ENCODE measurements at places on chromosomes 4 and X.

DNA sequence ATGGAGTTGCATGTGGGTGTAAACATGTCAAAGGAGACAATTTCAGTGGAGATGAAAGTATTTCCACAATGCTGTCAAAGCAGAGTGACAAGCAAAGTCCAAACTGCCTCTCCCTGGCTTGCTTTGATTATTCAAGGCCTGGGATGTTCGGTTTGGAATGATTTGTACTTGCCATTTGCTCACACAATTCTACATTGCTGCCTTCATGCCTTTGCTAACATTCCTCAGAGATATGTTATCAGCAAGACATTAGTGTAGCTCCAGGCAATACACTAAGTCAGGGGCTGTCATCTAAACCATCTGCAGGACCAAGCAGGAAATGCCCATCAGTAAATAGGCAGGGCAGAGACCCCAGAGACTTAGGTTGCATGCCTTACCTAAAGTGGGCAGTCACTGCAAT lies 79.6 kb upstream of the C1QTNF7 start:
- no peak for DNase-seq

GRCh38 chr4:7558436-7558835 lies 123.7 kb upstream of the PSAPL1 start:
- DNase-seq: no peak

- peak; percentile 39 for DNase-seq
These were observed 25.9 kb downstream of the SMIM31 start for GRCh38 chr4:164779811-164780216.

GRCh38 chrX:121455890-121456289 lies 408.5 kb downstream of the GLUD2 start:
- no peak for DNase-seq

DNA sequence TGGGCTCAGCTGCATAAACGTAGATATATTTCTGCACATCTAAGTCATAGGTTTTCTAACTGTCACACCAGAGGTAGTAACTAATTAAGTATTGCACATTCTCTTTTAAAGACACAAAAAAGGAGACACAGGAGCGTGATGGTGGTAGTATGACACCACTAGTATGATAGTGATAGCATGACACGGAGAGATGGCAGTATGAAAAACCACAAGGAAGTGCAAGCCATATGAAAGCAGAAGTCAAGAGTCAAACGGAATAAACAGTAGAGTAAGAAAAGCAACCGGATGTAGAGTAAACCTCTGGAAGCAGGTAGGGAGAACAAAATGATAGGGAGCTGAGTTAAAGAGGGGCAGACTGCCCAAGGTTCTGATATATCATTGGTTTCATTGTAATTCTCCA lies 382.2 kb upstream of the INTU start:
- no peak for DNase-seq

GRCh38 chrX:119775517-119776238 lies 15.8 kb downstream of the RPL39 start:
- no peak for DNase-seq

- DNase-seq: no peak
These were observed 19.7 kb downstream of the ANTXR2 start for GRCh38 chr4:80053140-80053910.

GRCh38 chr4:25972984-25973745 lies 59.1 kb downstream of the SMIM20 start:
- DNase-seq: no peak

DNA sequence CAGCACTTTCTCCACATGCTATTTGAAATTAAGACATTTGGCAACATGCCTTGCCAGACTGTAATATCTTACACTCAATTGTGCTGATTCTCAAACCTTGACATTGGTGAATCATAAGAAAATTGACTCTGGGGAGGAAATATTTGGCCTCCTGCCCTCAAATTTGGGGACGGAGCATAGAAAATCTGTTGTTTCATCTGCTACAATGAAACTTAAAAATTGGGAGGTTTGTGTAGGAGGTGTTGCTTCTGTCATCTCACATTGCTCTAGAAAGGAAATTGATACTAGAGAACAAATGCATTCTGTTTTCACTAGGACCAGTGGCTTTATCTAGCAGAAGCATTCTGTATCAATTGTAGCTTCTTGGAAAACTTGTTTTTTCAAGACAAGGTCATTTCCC lies 5.3 kb downstream of the OCRL start:
- DNase-seq: no peak

- DNase-seq: no peak
These were observed 1639.3 kb downstream of the RPA4 start for GRCh38 chrX:98523026-98523425.

- DNase-seq: no peak
These were observed 227.0 kb downstream of the DTHD1 start for GRCh38 chr4:36508394-36508793.

DNA sequence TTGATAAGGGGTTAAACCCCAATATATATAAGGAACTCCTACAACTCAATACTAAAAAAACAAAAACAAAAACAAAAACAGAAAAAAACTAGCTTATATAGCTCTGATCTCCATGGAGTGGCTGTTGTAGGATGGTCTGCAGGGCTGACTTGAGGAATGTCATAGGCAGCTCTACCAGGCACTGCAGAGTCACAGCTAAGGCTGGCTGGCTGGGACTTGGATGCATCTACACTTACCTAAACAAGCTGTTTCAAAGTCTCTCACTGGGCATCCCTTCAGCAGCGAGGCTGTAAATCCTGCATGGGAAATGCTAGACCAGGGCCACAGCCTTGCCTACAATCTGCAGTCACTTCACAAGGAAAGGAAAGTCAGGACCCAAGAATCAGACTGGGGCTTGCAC lies 61.3 kb downstream of the HOPX start:
- DNase-seq: no peak

Data from AML-193 (cell line).